ENCODE measurements at places on chromosomes 11 and 22.

GRCh38 chr11:90737444-90738050 is 514.7 kb upstream of the CHORDC1 start:
- DNase-seq: no peak

- no peak for DNase-seq
These were observed 93.0 kb downstream of the SLC1A2 start for GRCh38 chr11:35326266-35326879.

GRCh38 chr22:36625102-36625501 is 78.5 kb downstream of the CACNG2 start:
- DNase-seq: no peak

- DNase-seq: no peak
These were observed 175.7 kb upstream of the API5 start for GRCh38 chr11:43135966-43136534.

GRCh38 chr11:93579187-93579751 is 36.1 kb upstream of the SMCO4 start:
- no peak for DNase-seq

DNA sequence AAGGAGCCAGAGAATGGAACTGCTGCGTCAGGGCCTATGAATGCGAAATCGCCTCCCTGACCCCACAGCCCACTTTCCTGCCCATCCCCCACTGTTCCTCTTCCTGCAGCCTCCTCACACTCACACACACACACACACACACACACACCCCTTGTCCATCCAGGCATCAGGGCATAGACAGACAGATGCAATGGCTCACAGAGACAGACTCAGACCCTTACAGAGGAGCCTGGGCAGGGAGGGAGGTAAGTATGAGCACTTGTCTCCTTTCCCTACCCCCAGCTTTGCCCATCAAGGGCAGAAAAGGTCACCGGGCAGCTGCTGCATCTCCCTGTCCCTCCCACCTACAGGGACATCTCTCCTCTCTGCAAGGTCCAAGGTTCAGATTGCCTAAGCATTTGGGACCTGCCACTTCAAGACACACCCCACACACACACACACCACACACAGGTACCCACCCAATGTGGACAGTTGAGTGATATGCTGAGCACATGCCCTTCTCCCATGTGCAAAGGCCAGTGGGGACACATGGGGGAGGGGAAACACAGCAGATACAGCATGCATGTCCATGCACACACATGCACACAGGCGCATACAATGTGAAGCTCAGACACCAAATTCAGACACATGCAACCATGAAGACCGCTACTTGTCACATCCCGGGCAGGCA is 2.0 kb upstream of the NRXN2 start:
- no peak for DNase-seq

- DNase-seq: no peak
These were observed 4.7 kb downstream of the ANO1 start for GRCh38 chr11:70082829-70083228.
